Astrocyte of the cerebellum (primary cell): ENCODE measurements at places on chromosomes 3 and 15.

DNA sequence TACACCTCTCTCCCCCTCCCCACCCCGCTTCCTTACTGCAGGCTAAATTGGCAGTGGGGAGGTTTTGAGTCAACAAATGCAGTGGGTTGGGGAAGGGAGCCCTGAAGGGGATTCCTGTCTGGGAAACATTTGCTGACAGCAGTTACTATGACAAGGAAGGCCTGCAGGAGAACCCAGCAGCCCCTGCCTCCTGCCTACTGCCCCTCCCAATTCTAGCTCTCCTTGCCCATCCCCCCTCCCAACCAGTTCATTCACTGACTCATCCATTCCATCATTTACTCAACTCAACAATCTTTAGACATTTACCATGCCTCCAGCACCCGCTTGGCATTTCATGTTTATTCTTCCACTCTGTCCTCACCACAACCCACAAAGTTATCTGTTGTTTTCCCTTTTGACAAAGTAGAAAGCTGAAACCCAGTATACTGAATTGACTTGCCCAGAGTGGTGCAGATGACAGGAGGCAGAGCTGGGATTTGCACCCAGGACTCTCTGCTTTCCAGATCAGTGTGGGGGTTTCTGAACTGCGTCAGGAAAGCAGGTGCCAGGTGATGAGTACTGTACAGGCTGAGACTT, 75.0 kb downstream of the MAGEF1 start:
- DNase-seq, result peak; percentile 34

GRCh38 chr15:34582461-34583371, 735 bp downstream of the GOLGA8B start:
- DNase-seq, result no peak

- DNase-seq, result no peak
Observed at GRCh38 chr3:70085613-70086012, 86.1 kb downstream of the SAMMSON start.

GRCh38 chr3:11776346-11776745, 70.3 kb downstream of the TAMM41 start:
- DNase-seq, result no peak

DNA sequence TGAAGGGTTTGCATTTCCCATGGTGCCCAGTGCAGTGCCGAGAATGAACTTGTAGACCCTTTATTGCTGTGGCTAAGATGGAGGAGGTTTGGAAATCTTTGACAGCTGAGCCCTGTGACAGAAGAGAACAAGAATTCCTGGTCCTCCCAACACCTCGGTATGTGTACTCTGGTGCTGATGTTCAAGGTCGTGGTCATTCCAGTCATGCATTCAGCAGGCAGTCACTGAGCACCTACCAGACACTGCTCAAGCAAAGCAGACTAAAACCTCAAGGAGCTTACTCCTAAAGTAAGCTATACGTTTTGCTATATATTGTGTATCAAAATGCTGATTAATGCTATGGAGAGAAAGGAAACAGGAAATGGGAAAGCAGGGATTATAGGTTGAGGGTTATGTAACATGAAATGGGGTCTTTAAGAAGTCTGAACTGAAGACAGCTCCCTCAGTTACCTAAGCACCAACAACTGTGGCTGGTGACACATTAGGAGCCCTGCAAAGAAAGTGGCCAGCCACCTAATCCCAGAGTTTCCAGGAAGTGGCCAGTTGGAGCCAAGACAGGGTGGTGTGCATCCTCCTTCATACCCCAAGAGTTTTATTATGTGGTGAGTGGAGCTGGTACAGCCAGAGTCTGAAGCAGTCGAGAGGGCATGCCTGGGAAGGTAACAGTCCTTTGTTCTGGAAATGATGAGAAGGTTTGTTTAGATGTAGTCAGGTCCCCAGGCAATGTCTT, 65.0 kb downstream of the CCNL1 start:
- DNase-seq, result no peak

GRCh38 chr3:122680475-122681283, at the start of gene PARP14:
TSS of gene PARP14 (plus strand) at chr3:122680839. CDS start at chr3:122680884, 45 bp downstream.
- peak; percentile 57 for DNase-seq

- no peak for DNase-seq
Observed at GRCh38 chr15:39381517-39381916, 199.4 kb upstream of the THBS1 start.

GRCh38 chr3:42503957-42504333, 1.5 kb downstream of the VIPR1 start:
- no peak for DNase-seq

GRCh38 chr3:11273891-11274291, 1.7 kb downstream of the ATG7 start:
- no peak for DNase-seq

- no peak for DNase-seq
Observed at GRCh38 chr3:185534511-185534910, 17.9 kb downstream of the LIPH start.

DNA sequence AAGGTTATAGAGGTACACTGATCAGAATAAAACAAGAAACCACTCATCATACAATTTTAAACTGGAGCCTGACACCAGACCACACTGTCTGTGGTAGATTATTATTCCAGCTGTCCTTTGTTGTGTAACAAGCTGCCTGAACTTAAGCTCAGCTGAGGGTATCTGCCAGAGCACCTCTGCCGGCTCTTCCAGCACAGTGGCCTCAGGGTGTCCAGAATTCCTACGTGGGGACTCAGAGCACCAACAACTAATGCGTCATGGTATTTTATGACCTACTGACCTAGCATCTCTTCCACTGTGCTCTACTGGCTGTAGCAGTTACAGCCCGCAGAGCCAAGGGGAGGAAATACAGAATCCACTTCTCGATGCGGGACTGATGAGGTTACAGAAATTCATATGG, 15.6 kb upstream of the RAF1 start:
- no peak for DNase-seq

DNA sequence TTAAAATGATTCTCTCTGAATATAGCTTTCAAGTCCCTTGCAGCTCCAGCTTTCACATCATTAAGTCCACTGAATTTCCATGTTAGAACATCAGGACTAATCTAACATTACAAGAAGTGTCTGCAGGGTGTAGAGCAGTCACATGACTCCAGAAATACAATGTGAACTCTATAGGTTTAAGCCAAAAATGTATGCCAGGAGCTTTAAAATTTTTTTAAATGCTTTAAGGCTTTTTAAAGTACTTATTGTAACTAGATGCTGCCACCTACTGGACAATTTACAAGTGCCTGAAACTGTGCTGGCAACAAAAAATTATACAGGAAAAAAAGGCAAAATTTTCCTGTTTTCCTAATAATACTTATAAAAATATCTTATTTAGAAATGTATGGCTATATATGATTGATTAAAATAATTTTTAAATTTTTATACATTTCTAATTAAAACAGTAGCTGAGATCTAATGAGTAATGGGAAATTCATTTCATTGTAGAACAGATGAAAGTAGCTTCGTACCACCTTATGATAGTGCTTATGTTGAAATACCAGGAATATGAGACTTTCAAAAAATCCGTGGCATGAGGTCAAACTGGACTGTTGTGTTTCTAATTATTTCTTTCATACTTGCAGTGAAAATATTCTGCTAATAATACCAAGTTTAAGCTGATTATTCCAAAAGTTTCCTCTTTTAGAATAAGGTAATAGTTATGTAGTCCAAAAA, 25.7 kb downstream of the FSIP1 start:
- peak; percentile 70 for DNase-seq

GRCh38 chr3:9388142-9388541, 9.3 kb upstream of the SETD5 start:
- no peak for DNase-seq

- DNase-seq, result peak; percentile 32
Observed at GRCh38 chr15:64634576-64635498, 140.6 kb downstream of the RBPMS2 start.

DNA sequence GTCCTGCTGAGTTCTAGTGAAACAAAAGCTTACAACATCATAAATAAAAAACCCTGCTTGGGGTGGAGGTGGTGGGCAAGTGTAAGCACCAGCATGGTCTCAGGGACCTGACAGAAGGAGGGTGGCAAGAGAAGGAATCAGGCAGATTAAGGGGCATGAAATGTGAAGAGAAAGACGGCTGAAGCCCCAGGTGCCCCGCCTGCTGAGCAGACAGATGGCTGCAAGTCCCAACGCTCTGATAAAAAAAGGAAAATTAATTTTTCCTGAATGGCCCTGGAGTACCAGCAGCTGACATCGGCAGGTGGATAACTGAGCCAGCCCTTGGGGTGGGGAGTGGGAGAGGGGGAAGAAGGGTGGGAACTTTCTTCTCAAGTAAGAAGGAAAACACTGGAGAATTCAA, 137.9 kb downstream of the XXYLT1 start:
- no peak for DNase-seq

DNA sequence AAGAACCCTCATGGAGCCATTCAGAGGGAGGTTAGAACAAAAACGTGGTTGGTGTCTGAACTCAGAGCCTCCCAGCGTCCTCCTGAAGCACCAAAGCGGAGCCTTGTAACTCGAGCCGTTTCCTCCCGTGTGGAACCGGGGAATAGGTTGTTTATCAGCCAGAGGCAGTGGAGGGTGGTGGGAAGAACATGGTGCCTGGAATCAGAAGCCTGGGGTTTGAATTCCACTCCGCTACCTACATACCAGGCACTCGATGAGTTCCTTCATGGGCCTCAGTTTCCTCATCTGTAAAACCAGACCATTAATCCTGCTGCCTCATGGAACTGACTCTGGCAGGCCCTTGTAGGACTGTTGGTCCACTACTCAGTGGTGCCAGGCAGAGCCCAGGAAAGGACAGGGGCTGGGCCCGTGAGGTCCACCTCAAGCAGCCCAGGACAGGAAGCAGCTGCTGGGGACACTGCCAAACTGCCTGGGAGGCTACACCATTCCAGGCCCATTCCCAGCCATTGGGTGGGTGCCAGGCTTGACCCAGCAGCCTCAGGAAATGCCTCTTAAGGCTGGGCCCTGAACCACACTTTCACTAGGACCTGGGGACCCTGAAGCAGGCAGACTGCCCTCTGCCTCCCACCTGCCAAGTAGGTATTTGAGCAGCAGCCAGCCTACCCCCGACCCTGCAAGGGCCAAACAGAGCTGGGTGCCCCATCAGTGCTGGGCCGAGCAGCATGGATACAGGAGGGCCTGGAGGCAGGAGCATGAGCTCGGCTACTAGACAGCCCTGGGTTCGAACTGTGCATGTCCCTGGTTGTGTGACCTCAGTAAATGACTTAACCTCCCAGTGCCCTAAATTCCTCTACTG, 33.4 kb downstream of the PRKCD start:
- peak; percentile 24 for DNase-seq

DNA sequence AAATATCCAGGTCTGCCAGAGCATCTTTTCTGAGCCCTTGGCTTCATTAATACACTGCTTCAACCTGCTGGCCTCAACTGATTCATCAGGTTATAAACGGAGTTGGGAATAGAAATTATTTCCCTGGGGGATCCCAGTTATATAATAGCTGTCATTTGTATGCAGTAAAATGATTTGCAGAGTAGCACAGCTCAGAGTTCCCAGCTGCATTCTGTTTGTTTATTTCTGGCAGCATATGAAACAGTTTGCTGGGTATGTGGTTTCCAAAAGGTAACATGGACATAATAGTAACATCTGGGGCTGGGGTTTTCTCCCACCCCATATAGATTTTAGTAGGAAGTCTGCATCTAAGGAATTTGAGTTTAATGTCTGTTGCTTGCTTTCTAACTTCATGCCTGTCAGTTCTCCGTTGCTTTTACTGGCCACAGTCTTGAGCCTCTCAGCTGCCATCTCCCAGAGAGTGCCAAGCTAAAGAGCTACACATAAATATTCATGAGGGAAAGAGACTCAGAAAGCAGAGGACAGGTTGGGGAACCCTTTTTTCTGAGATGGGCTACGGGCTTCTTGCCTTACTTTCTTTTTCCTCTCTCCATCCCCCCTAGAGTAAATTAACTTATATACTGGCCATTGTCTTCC, 124.6 kb downstream of the TMEM108 start:
- DNase-seq, result peak; percentile 5

- no peak for DNase-seq
Observed at GRCh38 chr3:32709346-32709745, 24.4 kb downstream of the CNOT10 start.

DNA sequence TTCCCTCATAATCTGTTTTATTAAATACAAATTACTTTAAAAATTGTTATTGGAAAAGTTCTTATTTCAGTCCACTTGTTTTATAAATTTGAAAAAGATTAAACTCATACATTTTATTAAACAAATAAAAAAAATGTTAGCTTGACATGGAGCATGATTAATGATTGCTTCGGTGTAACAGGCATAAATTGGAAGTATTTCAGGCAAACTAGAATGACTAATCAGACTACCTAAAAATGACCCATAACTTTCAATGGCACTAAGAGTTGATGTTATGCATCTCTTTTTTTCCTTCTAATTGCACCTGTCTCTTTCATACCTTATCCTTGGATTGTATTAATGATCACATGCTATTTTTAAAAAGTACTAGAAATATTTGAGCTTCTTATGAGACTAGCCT, 343.3 kb downstream of the ZNF385D start:
- DNase-seq, result no peak

DNA sequence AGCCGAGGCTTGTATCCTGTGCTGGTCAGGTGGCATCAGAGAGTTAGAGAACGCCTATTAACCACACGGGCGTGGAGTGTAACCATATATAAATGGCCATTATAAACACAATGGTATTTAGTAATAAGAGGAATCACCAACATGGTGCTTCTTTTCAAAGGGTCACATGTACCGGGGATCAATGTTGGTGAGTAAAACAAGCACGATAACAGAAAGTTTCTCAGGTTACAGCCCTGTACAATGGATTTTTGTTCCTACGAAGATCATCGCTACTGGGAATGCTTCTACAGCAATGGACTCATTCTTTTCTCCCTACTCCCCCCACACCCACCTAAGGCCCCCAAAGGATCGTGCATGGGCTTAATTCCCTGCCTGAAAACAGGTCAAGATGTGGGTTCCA, 42.5 kb downstream of the MEIS2 start:
- no peak for DNase-seq

- peak; percentile 33 for DNase-seq
Observed at GRCh38 chr3:123489400-123490004, 40.6 kb upstream of the ADCY5 start.

DNA sequence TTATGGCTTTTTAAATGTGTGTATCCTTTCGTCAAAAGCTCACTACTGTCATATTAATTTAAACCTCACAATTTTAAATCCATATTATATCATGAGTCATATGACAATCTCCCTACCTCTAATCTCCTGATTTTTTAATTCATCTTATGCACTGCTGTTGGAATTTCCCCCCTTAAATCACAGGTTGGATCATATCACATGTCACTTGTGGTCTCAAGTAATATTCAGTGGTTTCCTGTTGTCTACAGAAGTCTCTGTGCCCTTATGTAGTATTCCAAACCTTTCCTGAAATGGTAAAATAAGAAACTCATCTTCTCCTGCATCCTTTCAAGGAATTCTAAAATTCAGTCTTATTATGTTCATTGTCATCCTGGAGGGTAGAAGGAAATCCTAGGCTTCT, 116.0 kb upstream of the CBLB start:
- no peak for DNase-seq

- no peak for DNase-seq
Observed at GRCh38 chr3:152296971-152297370, 28.2 kb downstream of the MBNL1 start.

DNA sequence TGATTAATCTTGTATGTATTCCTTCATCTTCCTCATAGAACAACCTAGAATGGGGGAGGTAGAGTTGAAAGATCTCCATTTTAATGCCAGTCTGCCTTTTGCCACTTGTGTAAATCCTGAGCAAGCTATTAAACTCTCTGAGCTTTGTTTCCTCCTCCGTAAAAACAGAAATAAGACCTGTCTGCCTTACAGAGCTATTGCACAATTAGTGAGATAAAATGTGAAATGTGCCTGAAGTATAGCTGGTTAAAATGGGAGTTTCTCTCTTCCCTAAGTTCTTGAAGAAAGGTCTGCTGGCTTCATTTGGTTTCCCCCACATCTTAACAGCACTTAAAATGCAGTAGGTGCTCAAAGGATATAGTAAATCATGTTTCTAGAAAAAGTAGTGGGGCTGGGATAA, 19.0 kb downstream of the ALDH1A2 start:
- no peak for DNase-seq
